ENCODE measurements at places on chromosomes 3 and 15. TPM values are rescaled to one million over a fixed set of nuclear protein-coding genes. Genes with fewer than 3 reads are reported as not detected.

- no peak for DNase-seq
Observed at GRCh38 chr3:196165850-196166249, 45.4 kb downstream of the ZDHHC19 start.

GRCh38 chr3:72303926-72304325, 519.0 kb upstream of the PROK2 start:
- peak; percentile 19 for DNase-seq

- no peak for DNase-seq
Observed at GRCh38 chr3:50609071-50609762, 2.4 kb downstream of the CISH start.

DNA sequence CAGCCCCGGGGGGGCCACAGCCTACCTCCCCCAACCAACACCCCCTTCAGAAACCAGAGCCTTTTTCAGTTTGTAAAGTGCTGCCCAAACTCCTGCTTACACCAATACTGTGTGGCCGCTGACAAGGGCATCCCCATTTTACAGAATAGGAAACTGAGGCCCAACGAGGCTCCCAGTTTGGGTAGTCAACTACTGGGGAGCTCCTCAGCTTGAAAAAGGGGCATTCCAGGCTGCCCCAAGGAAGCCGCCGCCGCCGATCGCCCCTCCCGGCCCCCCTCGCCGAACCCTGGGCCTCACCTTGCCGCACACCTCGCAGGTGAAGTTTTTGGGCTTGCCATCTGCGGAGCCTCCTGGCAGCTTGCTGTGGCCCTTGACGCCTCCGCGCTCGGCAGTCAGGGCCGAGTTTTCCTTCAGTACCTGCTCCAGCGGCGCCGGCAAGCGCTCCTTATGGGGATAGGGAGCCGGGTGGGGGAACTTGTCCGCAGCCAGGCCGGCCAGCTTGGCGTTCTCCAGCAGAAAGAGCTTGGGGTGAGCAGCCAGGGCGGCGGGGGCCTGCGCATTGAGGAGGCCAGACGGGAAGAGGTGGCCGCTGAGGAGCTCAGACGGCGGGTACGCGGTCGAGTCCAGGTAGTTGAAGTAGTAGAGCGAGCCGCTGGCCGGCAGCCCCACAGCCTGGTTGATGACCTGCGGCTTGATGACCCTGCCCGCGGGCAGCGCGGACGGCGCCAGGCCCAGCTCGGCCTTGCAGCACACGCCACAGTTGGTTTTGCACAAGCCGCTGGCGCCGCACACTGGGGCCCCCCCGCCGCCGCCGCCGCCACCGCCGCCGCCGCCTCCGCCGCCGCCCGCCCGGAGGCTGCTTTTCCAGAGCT, 1.4 kb downstream of the FEZF2 start:
- DNase-seq: peak; percentile 63

GRCh38 chr3:108312656-108313055, 16.3 kb downstream of the HHLA2 start:
- no peak for DNase-seq

GRCh38 chr3:45907769-45908705, 21.7 kb downstream of the CCR9 start:
- DNase-seq: no peak

GRCh38 chr3:67415511-67415910, 238.9 kb downstream of the SUCLG2 start:
- no peak for DNase-seq

- DNase-seq: no peak
Observed at GRCh38 chr15:77721963-77722362, 89.3 kb upstream of the LINGO1 start.

DNA sequence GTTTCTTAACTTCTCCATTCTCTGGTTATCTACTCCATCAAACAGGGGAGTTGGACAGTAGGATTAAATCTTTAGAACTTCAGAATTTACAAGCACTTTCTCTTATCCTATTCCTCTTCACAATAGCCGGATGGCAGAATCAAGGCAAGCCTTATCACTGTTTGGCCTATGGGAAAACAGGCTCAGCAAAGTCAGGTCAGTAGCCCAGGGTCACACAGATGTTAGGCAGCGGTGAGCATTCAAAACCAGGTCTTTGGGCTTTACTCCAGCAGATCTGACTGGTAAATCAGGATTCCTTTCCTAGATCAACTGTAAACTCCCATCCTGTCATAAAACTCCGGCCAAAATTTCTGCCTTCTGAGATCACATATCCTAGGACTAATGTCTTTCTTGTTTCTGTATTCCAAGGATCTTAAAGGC, 258.4 kb downstream of the OPA1 start:
- no peak for DNase-seq

DNA sequence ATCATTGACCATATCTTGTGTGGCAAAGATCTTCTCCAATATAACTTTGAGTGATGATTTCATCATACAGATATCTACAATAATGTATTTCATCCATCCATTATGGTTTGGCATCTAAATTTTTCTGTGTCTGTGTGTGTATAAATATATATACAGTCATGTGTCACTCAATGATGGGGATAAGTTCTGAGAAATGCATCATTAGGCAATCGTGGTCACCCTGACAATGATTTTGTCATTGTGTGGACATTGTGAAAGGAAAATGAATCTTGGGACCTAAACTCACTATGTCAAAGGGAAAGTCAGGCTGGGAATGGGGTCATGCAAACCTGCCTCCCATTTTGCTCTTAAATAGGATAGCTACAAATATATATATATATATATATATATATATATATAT, 12.4 kb downstream of the CFAP161 start:
- DNase-seq: no peak

DNA sequence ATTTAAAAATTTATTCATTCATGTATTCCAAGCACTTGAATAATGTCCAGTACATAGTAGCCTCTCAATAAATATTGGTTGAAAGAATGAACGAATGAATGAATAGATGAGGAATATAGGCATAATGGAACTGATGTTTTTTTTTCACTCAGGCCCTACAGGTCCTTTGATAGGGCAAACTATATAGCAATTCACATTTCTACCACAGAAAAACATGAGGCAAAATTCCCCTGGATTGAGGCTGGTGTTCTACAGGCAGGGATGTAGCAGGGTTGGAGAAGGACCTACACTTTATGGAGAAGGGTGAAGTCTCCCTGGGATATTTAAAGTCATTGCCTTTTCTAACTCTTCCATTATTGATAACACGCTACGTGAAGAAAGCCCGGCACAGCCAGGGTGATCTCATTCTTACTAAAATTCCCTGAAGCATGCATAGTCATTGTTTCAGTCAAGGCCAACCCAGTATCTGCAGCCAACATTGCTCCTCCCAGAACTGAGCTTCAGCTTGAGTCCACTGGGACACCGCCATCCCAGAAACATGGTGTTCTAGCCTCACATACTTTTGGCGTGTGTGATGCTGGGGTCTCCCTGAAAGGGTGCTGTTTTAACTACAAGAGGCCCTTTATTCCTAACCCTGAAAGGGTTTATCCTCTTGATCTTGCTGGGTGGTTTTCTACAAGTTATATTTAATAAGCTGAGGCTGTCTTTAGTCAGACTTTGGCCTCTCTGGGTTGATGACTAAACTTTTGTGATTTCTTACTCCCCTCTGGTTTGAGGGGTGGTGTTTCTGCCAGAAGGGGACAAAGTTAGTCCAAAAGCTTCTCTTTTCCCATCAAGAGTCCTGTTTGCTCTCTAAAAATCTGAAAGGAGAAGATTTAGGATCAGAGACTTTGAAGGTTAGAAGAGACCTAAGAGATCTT, 25.9 kb upstream of the FBN1 start:
- no peak for DNase-seq

GRCh38 chr3:171186817-171187500, 160.4 kb upstream of the SLC2A2 start:
- DNase-seq: peak; percentile 21

DNA sequence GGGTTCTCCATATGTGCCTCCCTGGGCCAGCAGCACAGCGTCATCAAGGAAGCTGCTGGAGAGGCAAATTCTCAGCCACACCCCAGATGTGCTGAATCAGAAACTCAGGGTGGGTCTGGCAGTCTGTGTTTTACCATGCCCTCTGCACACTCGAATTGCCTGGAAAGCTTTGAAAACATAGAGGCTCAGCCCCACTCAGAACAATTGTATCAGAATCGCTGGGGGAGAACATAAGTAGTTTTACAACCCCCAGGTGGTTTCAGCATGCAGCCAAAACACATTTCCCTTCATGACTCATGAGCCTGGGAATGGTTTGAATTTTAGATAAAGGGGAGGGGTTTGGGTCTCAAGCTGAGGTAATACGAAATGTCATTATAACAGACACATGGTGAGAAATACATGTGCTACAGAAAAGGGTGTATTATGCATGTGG, 9.6 kb downstream of the TGM4 start:
- DNase-seq: no peak

- DNase-seq: no peak
Observed at GRCh38 chr3:110932567-110932966, 139.0 kb upstream of the NECTIN3 start.

DNA sequence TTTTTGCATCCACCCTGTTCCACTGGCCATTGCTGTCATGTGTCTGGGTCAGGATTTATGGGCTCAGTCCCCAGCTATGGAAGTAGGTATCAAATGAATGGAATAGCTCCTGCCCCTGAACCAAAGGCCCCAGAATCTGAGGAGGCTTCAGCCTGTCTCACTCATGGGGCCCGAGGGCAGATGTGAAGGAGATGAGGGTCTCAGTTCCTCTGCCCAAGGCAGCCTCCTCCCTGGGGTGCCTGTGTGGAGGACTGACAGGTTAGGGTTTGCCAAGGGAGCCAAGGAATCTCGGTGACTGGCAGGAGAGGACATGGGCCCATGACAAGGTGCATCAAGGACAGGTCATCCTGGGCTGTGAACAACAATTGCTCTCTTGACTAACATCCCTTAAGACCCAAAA, 70.4 kb downstream of the CPN2 start:
- DNase-seq: no peak

DNA sequence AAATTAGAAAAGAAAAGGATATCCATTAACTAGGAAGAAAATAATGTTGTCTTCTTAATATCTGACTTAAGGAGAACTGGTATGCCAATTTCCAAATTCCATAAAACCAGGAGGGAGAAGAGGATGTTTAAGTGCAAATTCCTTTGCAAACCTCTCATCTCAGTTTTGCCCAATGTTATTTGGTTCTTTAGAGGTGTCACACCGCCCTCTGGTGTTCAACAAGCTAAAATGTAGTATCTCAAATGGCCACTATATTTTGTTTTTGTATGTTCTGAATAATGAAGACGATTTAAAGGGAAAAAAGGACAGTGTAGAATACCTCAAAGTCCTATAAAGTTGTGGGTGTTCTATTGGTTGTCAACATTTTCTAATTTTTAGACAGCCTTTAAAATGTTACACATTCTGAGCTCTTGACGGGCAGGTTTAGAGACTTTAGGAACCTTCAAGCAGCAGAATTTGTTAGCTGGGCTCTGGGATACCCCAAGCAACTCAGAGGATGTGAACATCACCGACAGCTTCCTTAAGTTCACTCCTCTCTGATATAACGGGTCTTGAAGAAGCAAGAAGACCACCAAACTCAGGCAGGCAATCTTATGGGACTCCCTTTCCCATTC, 458.3 kb downstream of the MFSD1 start:
- DNase-seq: peak; percentile 80

DNA sequence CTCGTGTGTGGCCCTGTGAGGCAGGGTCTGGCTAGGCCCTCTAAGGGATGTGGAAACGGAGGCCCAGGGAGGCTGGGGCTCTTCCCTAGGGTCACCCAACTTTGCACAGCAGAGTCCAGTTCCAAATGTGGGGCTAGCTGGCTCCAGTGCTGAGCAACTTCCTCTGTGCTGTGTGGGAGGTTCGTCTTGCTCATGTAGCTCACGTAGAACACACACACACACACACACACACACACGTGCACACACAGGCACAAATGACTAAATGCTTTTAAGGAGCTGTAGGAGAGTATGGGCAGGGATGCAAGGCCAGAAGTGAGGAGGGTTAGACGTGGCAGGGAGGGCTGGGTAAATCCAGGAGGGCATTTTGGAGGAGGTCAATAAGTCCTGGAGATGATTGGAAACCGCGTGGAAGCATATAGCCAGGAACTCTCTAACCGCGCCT, 213.8 kb downstream of the RPLP1 start:
- no peak for DNase-seq

- no peak for DNase-seq
Observed at GRCh38 chr15:33982516-33982915, 14.2 kb downstream of the CHRM5 start.

- DNase-seq: peak; percentile 45
Observed at GRCh38 chr15:64774629-64775493, 528 bp downstream of the RBPMS2 start.

The TM4SF18 gene
- total RNA-seq: 1.0 TPM

The GCNT3 gene
- not detected for total RNA-seq

The CD200R1 gene
- 0.28 TPM for total RNA-seq

The GATA2 gene
- total RNA-seq: 0.83 TPM

The TEX55 gene
- 0.27 TPM for total RNA-seq

The CHRD gene
- total RNA-seq: 0.66 TPM

The KBTBD13 gene
- total RNA-seq: not detected

The NOX5 gene
- 0.03 TPM for total RNA-seq

The STARD9 gene
- 4.7 TPM for total RNA-seq

The CLDN16 gene
- total RNA-seq: not detected
